Endothelial cell (in vitro differentiated cells): ENCODE measurements at places on chromosomes 4 and X.

DNA sequence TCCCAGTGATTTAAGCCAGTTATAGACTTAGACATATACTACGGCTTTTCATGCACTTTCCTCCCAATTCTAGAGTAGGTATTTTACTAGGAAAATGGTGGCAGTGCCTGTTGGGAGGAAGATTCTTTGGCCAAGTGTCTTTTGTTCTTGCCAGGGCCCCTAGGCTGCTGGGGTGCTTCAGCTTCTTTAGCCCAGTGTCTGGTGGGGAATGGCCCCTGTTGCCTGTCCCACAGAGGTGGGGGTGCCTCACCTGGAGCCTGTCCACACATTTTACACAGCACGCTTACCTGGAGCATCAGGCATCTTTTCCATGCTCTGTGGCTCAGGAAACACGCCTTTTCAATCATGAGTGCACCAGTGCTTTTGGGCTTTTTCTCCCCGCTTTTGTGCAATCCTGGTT, 33.2 kb upstream of the MSANTD1 start:
- DNase-seq = no peak

GRCh38 chrX:104166735-104167436, 633 bp downstream of the FAM199X start:
- no peak for DNase-seq

- no peak for DNase-seq
These were observed 62.6 kb downstream of the CHIC2 start for GRCh38 chr4:54001668-54002365.

- DNase-seq = no peak
These were observed 1197.2 kb downstream of the PCDH7 start for GRCh38 chr4:31917334-31917733.

GRCh38 chr4:151908201-151908600, 147.4 kb upstream of the GATB start:
- DNase-seq = no peak
